ENCODE measurements at places on chromosomes 11 and 22. TPM values are rescaled to one million over a fixed set of nuclear protein-coding genes. Genes with fewer than 3 reads are reported as not detected.

DNA sequence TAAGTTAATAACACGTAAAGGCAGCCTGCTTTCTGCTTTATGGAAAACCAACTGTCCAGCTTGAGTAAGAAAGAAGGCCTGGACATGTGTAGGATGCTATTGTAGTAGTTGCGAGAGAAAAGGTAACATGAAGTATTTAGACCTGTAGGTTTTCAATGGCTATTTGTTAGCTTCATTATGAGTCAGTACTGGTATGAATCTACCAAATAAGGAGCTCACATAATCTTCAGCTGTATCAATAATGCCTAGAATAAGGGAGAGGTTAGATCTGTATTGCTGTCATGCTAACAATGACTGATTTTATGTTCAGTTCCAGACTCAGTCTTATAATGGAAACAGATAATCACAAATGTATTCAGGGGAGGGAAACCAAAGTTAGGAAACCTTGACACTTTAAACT is 550.3 kb downstream of the CNTN5 start:
- no peak for DNase-seq

- DNase-seq: no peak
These were observed 9.0 kb downstream of the TBC1D10A start for GRCh38 chr22:30317778-30318177.

DNA sequence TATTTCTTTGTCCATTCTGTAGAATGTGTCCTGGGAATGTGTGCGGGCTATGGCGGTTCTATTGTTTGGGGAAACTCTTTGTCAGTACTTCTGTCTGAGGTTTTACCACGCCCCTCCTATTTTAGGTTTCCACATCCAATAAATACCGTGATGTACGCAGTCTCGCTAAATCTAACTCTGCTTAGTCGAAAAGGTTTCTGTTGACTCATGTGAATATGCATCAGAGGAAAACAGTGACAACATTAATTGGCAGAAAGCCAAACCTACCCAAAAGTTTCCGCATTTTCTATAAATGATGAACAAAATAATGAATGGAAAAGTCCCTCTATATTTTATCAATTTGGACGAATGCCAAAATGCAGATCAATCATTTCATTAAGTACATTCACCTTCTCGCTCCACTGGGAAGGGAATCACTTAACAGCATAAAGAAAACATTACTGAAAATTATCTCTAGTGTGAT is 143.4 kb downstream of the MAML2 start:
- DNase-seq: no peak

GRCh38 chr11:119180729-119181676 is 4.3 kb upstream of the NHERF4 start:
- DNase-seq: no peak

GRCh38 chr11:16016468-16016829 is 339.9 kb downstream of the SOX6 start:
- no peak for DNase-seq

RAB3IL1 gene
- 8.9 TPM for total RNA-seq
